ENCODE measurements at places on chromosomes 4 and X.

DNA sequence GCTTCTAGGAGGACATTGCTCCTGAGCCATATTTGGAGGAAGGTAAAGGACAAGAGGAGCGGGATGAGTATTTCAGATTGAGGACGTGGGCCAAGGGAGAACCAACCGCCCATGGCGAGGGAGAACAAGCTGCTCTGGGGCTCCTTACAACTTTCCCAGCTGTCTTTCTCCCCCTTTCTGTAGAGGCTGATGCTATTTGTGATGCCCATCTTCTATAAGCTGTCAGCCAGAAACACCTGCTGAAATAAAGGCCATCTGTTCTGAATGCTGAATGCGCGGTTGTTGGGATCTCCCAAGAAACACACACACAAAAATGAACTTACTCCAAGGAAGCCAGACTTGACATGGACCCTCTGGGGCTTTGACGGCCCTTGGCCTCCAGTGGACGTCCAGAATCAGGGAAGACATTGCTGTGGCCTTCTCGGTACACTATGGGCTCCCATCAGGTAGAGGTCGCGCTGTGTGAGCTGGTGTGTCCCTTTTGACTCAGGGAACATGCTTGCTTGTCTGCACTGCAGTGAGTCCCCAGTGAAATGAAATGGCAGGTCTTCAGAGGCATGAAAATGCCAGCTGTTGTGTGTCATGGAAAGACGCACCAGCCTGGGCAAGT is 30.9 kb downstream of the RWDD4 start:
- no peak for DNase-seq

- DNase-seq, result no peak
Measured at GRCh38 chr4:127084666-127085065, 548.1 kb upstream of the INTU start.

- DNase-seq, result no peak
Measured at GRCh38 chr4:133544097-133544496, 395.0 kb downstream of the PCDH10 start.

DNA sequence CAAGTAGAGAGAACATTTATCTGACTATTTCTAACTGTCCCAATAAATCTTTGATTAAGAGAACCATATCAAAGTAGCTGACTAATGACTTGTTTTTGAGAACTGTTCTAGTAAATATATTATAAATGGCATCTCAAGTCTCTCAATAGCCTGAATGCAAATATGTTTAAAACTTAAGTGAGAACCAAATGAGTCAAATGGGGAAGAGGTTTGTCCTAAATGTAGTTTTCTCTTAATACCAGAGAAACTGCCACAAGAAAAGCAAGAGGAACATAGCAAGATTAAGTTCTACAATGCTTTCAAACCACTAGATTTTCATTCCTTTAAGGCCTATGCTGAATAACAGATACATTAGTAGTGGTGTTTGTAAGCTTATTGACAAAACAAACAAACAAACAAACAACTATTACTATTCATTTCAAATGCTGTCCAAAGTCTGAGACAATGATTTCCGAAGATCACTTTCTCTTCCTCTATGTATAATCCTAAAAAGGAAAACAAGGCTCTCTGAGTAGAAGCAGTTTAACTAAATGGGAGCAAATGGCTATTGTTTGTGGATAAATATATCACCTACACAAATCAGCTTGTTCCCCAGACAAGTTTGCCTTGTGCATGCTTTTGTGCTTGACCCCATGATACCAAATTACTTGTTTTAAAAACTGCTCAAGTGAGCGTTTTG is 408.4 kb upstream of the EMCN start:
- no peak for DNase-seq

DNA sequence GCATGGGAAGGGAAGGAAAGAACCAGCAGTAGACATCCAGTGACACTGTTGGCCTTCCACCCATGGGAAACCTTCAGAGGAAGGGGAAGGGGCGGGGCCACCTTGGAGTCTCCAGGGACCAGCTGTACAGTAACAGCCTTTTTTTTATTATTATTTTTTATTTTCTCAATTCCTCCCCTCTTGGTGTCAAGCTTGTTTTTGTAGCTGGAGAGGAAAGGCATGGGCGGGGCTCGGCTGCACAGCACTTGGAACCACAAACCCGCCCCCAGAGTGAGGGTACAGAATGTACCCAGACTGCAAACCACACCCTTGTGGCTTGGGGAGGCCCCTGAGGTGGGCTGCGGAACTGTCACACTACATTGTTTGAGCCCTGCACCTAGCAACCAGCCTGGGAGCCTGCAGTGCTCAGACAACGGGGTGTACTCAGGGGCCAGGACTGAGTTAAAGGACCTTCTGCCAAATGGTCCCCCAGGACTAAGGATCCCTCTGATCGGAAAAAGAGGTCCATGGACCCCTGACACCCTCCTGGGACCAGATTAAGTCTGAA is 45.7 kb downstream of the PRPS1 start:
- DNase-seq, result no peak

DNA sequence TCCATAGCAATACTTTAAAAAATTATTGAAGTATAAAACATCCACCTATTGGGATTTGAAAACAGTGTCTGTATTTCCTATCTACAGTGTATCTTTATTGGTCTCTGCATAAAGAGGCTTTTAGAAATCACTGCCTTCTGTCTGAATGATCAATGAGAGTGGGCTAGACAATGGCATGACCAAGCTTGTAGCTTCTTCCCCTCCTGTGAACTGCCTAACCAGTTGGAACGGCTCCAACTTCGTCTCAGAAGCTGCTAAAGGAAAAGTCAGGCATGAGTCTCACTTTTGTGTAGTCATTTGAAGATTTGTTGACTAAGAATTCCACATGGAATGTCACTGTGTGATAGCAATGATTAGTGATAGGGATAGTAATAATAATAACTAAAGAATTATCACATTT is 64.2 kb downstream of the INTS12 start:
- DNase-seq, result no peak

- DNase-seq, result no peak
Measured at GRCh38 chr4:37951461-37952352, 8.5 kb upstream of the PTTG2 start.

- DNase-seq, result no peak
Measured at GRCh38 chr4:6175426-6175825, 24.9 kb downstream of the JAKMIP1 start.

DNA sequence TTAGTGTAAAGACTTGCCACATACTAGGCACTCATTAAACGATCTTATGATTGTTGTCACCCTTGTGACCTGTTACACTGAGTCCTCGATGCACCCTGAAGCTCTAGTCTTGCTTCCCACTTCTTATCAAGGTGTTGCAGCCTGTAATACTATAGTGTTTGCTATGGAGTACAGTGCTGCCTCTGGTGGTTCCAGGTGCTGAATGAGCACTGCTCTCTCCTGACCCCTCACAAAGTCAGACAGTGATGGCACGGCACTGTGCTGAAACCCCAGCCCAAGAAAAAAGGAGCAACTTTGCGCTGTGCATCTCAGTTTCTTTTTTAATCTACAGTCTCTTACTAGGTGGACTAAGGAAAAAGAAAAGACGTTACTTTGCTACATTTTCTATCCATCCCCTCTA is 106.3 kb downstream of the GC start:
- DNase-seq, result no peak

All from NCI-H187 treated with DMSO at 0.1 percent for 48 hours (cell line).